ENCODE measurements at places on chromosomes 6 and 20.

GRCh38 chr6:125102891-125103290, 50.7 kb upstream of the TPD52L1 start:
- DNase-seq: no peak

GRCh38 chr6:150764334-150765066, 101.0 kb upstream of the MTHFD1L start:
- DNase-seq: no peak

DNA sequence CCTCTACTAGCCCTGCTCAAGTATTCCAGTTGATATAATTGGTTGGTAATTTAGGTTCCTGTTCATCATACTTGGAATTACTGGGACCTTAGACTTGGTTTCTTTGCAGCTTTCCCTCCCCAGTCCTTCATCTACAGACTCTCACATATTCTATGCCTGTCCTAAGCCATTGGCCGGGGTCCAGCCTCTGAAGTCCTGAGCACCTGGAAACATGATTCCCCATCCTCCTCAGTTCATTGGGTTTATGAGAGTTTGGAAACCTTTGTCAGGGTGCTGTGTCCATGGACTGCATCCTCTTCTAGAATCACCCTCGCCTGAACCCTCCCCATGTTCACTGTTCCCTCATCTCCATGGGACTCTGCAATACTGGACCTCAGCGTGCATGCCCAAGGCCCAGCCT, 8.8 kb downstream of the GSTA2 start:
- no peak for DNase-seq

- no peak for DNase-seq
These were observed 464.6 kb downstream of the CDH26 start for GRCh38 chr20:60422848-60423247.

GRCh38 chr6:144177726-144178125, 27.4 kb downstream of the STX11 start:
- no peak for DNase-seq

DNA sequence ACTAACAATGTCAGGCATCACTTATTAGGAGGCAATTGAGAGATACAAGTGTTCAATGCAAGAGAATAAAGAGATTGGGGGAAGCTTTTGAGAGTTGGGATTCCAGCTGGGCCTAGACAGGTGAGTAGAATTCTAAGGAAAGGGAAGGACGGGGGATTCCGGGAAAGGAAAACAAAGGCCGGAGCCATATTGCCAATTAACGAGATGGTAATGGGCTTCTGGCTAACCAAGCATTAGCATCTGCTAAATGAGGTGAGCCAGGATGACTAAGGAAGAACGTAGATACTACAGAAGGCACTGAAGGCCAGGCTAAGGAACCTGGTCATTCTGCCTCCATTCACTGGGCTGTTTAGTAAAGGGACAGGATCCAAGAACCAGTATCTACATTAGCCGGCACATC, 10.5 kb downstream of the FYN start:
- no peak for DNase-seq

GRCh38 chr6:166946125-166946524, 10.2 kb downstream of the RNASET2 start:
- no peak for DNase-seq

- DNase-seq: no peak
These were observed 216.9 kb upstream of the LRFN2 start for GRCh38 chr6:40803897-40804702.
